Stimulated activated CD4-positive, alpha-beta T cell treated with anti-CD3 and anti-CD28 coated beads, Interleukin-15, amount 100 ng/mL, for 1 hour (primary cell): ENCODE measurements at places on chromosomes 3 and 15.
A peak's percentile ranks its signal among the peaks of the same experiment; 100 is the strongest.

DNA sequence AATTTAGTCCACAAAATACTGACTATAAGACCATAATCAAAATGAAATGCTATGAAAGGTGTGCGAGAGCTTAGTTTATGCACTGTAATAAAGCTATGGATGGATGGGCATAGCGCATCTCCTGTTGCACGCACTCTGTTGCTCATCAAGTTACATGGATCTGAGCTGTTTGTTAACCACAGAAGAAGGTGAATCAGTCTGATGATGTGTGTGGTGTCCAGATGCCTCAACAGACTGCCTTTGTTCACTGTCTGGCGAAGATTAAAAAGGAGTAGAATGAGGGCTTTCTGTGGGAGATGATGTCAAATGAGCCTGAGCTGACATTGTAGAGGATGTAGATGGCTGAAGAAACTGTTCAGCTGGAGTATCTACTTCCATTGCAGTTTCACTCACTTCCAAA lies 36.1 kb downstream of the NSMCE3 start:
- no peak for DNase-seq

GRCh38 chr3:125067225-125067624 lies 11.4 kb upstream of the HEG1 start:
- no peak for DNase-seq

DNA sequence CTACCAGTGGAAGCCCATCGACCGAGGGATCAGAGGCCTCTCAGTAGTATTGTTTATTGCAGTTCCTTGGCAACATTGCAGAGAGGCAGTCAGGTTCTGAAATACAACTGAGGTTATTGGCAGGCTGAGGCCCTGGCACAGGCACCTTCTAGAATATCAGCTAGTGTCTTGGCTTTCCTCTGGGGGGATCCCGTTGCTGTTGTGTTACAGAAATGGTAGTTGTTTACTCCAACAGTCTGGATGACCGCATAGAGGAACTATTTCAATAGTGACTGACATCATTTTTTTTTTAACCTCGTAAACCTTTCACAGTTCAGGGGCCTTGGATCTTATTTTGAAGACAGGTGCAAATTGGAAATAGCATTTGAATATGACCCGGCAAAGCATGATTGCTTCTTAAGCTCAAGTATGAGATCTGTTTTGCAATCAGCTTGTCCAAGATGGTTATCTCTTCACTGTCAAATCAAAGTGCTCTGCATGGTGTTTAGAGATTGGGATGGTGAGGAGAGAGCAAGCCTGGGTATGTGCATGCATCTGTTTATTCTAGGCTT lies 63.9 kb downstream of the PGPEP1L start:
- DNase-seq = no peak

DNA sequence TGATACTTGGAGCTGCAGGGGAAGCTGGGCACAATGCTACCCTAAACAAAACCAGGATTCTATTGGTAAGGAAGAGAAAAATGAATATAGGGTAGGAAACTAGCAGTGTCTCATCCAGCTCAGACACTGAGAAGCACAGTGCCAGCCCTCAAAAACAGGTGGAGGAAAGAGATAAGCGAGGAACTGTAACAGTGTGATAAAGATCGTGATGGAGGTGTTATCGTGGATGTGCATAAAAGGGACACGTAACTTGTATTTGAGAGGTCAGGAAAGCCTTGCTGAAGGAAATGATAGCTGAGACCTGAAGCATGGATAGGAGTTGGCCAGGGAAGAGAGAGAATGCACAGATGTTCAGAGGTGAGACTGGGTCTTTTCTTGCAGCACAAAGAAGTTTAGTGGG lies 27.4 kb downstream of the MIX23 start:
- DNase-seq = no peak

- DNase-seq = no peak
Observed at GRCh38 chr3:165259541-165260193, 63.5 kb upstream of the SLITRK3 start.

DNA sequence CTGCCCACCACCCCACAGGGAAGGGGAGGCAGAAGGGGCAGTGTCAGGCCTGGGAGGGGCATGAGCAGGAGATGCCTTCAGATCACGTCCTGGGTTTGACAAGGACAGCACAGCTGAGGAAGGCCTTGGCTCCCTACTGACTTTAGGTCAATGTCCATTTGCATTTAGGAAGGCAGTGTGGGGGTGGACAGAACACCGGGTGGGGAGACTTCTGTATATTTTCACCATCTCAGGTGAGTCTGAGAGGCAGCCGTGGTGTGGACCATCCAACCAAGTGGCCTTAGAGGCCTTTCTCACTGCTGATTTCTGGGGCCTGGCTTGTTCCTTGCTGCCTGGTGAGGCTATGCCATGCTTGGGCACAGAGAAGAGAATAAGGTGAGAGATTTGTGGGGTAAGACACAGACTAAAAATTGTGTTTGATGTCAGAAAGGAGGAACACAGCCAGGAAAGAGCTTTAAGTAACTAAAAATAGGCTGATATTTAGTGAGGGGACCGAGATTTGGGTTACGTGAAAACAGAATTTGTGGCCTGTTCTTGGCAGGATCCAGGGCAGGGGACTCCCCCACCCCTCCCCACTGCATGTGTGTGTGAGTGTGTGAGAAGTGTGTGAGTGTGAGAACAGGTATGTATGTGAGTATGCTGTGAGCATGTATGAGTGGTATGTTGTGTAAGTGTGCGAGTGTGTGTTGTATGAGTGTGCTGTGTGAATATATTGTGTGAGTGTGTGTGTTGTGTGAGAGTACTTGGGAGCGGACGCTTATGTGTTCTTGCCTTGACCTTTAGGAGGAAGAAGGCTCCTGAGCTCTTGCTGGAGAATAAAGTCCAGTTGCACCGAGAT lies 11.8 kb upstream of the PLA2G4E start:
- no peak for DNase-seq

DNA sequence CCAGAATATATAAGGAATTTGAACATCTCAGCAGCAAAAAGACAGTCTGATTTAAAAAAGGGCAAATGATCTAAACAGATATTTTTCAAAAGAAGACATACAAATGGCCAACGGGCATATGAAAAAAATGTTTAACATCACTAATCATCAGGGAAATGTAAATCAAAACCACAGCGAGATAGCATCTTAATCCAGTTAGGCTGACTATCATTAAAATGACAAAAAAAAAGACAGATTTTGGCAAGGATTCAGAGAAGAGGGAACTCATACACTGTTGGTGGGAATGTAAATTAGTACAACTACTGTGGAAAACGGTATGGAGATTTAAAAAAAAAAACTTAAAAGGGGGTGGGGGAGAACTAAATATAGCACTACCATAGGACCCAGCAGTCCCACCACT lies 47.9 kb downstream of the RNF13 start:
- DNase-seq = no peak

GRCh38 chr15:67240235-67241131 lies 14.0 kb downstream of the AAGAB start:
- DNase-seq = no peak

DNA sequence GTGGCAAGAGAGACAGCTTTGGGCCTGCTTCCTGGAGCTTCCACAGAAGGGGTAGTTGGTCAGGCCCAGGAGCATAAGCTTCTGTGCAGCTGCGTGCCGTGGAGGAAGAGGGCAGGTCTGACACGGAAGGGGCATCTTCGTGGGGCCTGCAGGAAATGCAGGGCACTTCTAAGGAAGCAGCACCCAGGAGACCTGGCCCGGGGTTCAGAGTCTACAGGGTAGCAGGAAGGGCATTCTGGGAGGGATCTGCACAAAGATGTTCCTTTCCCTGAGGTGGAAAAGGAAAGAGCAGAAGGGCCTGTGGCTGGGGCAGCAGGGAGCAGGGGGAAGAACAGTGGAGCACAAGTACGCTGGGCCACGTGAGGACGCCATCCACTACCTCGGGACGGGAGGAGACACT lies 85.1 kb downstream of the DNAJB8 start:
- DNase-seq = no peak

DNA sequence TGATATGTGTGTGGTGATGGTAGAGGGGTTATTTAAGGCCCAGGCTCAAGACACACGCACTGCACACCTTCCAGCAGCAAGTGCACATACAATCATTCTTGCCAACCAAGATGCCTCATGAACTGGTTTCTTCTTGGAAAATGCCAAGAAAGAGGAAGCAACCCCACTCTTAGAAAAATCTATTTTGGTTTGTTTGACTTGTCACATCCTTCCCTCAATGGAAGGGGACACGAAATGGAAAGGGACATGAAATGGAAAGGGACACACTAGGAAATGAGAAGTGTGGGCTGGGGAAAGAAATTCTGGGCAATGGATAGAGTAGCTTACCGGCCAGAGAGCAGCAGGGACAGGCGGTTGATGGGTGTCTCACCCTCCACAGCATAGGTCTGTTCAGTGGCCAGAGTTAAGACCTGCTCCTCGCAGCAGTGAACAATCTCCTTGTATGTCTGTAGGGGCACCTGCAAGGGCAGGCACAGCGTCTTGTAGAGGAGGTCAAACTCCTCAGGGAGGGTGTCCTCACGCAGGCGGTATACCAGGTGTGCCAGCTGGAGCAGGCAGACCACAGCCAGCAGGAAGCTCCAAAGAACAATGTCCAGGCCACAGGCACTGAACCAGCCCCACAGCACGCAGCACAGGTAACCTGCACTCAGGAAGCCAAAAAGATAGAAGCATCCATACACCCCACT lies 640 bp downstream of the POPDC2 start:
- DNase-seq = no peak

DNA sequence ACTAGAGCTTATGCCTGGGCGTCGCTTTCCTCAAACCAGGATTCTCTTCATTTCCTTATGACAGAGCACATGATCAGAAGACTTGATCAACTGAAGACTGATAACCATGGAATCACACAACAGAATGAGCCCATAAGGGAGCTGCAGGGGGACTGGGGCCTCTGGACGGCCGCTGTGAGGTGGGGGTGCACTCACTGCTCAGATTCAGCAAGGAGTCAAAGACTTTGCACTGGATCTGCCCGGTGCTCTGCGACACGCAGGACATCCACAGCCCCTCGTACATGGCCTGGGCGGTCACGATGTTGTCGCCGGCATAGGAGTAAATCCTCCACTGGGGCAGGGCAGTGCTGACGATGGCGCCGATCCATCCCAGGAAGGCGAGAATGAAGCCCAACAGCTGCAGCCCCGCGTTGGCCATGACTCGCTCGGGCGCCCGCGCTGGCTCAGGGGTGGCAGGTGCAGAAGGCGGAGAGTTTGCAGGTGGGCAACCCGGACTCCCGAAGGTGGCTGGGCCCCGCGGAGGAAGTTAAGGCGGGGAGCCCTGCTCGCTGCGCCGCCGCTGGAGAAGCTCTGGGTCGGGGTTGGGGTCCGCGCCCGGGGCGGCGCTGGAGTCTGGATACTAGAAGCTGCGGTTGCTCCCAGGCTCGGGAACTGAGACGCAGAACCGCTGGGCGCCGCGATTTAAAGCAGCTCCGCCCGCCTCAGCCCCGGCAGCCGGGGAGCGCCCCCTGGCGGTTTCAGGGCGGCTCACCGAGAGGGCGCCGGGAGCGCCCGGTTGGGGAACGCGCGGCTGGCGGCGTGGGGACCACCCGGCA lies at the start of gene CLDN1:
TSS of gene CLDN1 (minus strand) at position 658 of the 815 bp plus-strand sequence. CDS start at position 418, 240 bp downstream.
- DNase-seq = peak; percentile 45

DNA sequence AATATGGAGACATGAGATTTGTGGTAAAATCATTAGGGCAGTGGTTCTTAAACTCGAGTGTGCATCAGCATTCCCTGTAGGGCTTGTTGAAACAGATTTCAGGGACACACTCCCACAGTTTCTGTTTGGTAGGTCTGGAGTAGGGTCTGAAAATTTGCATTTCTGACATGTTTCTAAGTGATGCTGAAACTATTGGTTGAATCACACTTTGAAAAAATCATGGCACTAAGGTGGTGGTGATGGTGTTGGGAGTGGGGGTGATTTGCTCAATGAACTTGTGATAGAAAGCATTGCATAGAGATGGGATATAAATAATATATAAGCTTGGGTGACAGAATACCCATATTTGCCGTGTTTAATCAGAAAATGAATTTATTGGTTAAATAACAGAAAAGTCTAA lies 11.3 kb downstream of the MITF start:
- no peak for DNase-seq

- DNase-seq = no peak
Observed at GRCh38 chr3:134640378-134640777, 10.4 kb downstream of the KY start.

DNA sequence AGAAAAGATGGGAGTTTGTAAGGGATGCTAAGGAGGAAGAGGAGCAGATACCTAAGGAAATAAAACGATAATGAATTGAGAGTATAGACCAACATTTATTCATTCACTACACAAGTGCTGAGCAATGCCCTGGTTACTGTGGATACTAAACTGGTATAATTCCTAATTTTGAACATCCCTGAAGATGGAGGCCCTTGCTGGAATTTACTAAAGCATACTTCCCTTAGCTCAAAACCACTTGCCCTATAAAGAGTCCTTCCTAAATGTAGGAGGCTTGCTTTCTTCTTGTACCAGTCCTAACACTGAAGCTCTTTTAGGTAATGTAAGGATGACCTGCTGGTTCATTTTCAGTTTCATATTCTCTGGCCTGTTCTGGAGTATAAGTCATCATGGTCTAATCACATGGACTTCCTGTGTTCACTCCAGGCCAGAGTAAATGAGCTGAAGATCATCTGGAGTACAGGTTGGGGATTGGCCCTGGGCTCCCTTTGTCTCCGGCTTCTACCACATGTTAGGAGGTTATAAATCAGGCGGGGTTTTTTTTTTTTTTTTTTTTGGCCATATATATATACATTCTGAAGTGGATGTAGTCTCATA lies 40.1 kb upstream of the MTMR10 start:
- DNase-seq = no peak

- DNase-seq = no peak
Observed at GRCh38 chr3:172530101-172530561, 6.9 kb upstream of the TNFSF10 start.

- no peak for DNase-seq
Observed at GRCh38 chr3:71579326-71579934, 4.1 kb downstream of the FOXP1 start.

DNA sequence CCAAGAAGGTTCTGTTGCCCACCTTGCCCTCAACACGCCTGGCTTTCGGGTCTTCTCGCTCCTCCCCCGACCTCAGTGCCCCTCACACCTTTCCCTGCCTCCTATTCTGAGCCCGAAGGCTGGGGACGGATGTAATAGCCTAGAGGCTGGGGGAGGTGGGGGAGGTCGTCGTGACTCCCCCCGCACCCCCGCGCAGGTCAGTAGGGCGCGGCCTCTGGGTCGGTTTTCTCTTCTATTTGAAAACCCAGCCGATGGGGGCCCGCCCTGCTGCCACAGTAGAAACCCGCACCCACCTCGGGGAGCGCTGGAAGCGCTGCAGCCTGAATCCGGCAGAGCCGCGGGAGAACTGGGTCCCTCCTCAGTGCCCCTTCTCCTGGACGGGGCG lies 1.0 kb upstream of the RBPMS2 start:
- DNase-seq = no peak

DNA sequence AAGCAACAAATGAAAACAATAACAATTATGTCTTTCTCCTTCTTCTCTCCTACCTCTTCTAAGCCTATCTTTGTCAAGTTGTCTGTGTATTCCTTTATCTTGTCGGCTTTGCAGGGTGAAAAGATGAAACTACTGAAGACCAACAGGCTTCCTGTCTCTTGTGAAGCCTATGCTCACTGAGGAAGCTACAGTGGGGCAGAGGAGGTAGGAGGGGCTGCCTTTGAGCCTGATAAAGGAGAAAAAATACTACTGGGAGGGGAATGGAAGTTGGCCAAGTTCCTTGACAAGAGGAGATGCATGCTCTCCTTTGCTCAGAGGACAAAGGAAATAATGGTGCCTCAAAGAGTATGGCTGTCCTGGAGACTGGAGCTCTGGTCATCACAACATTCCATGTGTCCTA lies 92.0 kb downstream of the IGSF11 start:
- no peak for DNase-seq
